ENCODE measurements at places on chromosomes 2 and 18.

- DNase-seq: no peak
Measured at GRCh38 chr2:202221873-202222272, 16.5 kb downstream of the SUMO1 start.

- no peak for DNase-seq
Measured at GRCh38 chr2:64029116-64029665, 10.0 kb upstream of the VPS54 start.

- DNase-seq: no peak
Measured at GRCh38 chr2:182377467-182377866, 49.4 kb downstream of the PDE1A start.

- DNase-seq: peak; percentile 36
Measured at GRCh38 chr2:85911814-85912692, 23.3 kb upstream of the ST3GAL5 start.

- no peak for DNase-seq
Measured at GRCh38 chr2:42350434-42351063, 10.5 kb downstream of the COX7A2L start.

DNA sequence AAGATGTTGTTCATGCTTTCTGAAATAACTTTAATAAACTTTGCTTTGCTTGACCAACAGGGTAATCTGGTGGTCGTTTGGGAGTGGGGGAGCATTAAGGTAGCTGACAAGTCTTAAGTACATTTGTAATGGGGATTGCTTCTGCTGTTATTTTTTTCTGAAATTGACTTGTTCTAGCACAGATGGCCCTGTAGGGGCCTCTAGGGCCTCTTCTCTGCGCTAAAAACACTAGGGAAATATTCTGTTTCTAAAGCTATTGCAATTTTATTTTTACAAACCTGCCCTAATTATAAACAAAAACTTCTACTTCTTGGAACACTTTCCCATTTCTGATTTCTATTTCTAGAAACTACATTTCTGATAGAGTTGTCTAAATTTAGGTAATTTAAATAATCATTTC lies 191.3 kb upstream of the KCNJ3 start:
- DNase-seq: no peak

DNA sequence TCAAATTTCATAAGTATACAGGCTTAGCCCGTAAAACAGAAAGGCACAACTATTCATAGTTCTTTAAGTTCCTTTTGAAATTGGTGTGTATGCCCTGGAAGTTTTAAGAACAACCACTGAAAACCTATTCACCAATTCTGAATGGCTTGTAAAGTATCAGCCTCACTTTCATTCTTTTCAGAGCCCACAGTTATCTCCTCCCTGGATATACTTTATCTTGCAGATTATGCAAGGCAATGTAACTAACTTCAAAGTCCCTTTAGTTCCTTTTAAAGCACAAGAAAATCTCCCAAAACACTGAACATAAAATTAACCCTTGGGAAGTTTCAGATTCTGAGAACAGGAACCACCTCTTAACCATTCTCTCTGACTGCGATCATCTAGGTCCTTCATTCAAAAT lies 1.1 kb downstream of the STRN start:
- no peak for DNase-seq
